Dermis microvascular lymphatic vessel endothelial cell (primary cell): ENCODE measurements at places on chromosomes 5 and 9. TPM values are rescaled to one million over a fixed set of nuclear protein-coding genes. Genes with fewer than 3 reads are reported as not detected.

- DNase-seq = no peak
Measured at GRCh38 chr5:58649716-58650115, 66.8 kb downstream of the RAB3C start.

DNA sequence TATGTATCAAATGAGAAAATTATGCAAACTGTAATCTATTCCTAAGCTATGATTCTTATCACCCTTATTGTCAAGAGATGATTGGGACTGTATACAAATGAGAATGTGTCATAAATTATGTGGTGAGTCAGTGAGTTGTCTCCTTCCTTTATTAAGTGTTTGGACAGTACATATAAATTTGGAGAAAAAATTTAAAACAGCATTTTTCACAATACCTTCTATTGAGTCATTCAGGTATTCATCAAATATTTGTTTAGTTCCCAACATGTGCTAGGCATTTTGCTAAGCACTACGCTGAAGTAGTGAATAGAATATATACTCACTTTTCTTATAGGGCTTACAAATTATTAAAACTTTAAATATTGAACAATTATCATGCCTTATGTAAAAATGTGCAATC lies 36.3 kb upstream of the PTPRD start:
- DNase-seq = no peak

DNA sequence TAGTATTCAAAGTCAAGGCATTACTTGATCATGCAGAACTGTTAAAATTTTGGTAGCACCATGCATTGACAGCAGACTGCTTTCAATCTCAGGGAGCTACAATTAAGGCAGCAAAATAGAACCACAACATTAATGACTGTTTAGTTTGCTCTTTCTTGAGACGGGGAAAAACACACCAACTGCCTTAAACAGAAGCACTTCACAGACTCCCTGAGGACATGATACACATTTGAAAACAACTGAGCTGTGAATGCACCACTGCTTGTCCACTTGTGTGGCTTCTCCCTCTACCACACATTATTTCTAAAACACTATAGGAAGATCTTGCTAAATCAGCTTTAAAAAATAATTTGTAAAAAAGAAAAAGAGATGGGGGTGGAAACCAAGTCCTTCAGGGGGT lies 79.6 kb upstream of the MAST4 start:
- DNase-seq = no peak

The FOXI1 gene
- not detected in 2 replicates for total RNA-seq

DNA sequence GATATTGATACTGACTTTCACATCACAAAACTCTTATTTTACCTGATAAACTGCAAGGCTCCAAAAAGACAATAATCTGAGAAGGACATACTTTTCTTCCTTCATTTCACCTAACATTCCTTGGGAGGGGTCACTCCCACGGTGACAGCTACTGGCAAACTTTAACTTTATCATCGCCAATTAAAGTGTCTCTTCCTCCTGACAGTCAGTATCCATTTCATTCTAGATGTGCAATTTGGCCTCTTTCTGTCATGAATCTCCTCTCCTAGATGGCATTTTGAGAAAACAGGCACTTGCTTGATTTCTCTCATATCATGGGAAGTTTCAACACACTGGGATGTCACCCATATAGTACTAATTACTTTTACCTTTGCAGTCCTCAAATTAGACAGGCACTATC lies 413.5 kb upstream of the CCNG1 start:
- no peak for DNase-seq

The MEF2C gene
- 118 and 159 TPM in 2 replicates for total RNA-seq
